Muscle of back (tissue), 13 donors: ENCODE measurements at places on chromosomes 6 and 20.

DNA sequence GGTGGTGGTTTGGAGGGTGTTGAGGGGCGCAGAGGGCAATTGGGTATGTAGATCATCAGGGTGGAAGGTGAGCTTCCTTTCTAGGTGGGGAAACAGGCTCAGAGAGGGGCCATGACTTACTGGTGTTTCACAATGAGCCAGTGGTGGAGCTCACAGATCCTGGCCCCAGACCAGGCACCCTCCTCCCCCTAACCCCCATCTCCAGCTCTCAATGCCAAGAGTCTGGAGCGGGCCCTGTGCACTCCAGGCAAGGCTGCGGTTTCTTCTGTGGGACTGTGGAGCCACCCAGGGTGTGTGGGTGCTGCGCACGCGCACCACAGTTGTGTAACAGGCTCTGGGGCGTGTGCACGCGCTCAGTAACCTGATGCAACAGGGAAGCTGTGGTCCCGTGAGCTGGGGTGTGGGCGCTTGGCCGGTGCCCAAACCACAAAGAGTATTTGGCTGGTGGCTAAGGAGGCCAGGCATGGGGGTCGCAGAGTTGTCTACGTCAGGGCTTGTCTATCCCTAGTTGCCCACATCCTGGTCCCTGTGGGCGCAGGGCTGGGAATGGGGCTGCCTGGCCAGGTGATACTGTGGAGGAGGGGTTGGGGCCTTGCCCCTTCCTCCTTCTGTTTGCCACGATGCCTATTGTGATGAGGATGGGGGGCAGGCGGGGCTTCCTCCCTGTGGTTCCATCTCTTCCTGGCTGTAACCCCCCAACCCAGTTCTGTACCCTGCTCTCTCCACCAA, 37.5 kb upstream of the MRPS18A start:
- peak; percentile 88 for DNase-seq

- DNase-seq: no peak
These were observed 520.8 kb downstream of the KIF16B start for GRCh38 chr20:16052456-16052855.

- DNase-seq: no peak
These were observed 125.2 kb downstream of the PACRG start for GRCh38 chr6:162852840-162853577.

DNA sequence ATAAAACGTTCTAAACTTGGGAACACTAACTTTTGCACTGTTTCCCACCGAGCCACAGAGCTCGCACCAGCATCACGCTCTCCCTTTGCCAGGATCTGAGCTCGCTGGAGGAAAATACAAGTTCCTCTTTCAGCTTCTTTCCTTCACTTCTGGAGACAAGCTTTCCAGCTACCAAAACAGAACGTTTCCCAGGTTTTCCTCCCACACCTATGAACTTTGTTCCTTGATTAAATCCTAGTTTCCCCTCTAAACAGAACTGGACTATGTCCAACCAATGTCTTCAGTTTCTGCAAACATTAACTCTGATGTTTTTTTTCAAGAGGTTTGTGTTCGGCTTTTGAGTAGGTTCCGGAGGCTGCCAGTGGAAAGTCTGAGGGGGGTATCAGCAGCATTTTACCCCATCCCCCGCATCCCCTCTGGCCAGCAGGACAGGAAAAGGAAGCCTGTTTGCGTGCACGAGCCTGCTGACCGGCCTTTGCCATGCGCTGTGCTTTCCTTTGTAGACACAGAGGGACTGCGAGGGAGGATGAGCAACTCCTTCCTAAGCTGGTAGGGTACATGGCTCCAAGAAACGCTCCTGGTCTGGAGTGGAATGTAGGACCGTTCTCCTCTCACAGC, 135.5 kb downstream of the LY86 start:
- DNase-seq: no peak

- no peak for DNase-seq
These were observed 36.4 kb upstream of the FBXL4 start for GRCh38 chr6:98984121-98984520.

GRCh38 chr20:24873025-24873620, 75.9 kb upstream of the CST7 start:
- DNase-seq: no peak

DNA sequence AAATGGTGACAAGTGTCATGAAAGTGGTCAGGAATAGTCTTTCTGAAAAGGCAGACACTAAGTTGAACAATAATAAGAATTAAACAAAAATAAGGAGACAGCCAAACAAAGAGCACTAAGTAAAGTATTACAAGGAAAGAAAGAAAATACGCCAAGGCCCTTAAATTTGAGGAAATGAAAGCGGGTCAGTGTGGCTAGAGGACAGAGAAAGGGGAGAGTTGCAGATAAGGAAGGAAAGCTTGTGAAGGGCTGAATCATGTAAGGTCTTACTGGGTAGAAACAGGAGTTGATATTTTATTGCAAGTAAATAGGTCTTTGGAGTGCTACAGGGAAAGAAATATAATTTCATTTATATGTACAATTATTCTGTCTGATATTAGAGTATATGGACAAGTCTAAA, 732.1 kb downstream of the EPHA7 start:
- no peak for DNase-seq

GRCh38 chr6:157226026-157226625, 97.2 kb downstream of the TMEM242 start:
- peak; percentile 60 for DNase-seq

GRCh38 chr6:79656134-79656533, 25.0 kb downstream of the SH3BGRL2 start:
- no peak for DNase-seq

- no peak for DNase-seq
These were observed 159.6 kb upstream of the RNF24 start for GRCh38 chr20:4174909-4175308.

DNA sequence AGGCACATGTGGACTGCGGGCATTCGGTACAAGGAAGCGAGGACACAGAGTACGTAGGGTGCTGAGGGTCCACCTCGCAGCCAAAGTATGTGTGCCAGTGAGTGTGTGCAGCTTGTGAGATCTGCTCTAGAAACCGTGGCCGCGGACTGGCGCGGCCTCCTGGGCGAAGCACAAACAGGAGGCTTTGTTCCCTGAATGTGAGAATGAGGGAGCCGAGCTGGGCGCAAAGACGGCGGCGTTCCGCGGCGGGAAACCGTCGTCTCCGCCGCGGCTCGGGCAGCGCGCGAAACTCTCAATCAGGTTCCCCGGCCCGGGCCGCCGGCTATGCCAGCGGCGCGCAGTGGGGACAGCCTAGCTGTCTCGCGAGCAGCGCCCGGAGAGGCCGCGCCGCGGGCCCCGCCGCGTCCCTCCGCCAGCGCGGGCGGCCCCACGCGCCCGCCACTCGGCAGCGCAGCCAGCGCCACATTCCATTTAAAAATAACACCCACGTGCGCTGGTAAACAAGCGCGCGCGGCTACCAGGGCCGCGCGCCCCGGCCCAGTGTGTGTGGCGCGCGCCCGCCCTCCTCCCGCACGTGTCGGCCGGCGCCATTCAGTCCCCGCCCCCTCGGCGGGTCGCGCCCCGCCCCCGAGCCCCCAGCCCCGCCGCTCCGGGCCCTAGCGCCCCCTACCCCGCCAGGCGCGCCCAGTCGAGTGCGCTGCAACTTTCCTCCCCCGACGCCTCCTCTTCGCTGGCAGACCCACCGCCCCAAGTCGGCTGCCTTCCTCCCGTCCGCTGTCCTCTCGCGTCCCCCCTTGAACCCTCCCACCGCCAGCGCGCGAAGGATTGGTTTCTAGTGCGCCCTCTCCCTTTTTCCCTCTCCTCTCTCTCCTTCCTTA, 3.0 kb upstream of the FOXO3 start:
- peak; percentile 88 for DNase-seq

DNA sequence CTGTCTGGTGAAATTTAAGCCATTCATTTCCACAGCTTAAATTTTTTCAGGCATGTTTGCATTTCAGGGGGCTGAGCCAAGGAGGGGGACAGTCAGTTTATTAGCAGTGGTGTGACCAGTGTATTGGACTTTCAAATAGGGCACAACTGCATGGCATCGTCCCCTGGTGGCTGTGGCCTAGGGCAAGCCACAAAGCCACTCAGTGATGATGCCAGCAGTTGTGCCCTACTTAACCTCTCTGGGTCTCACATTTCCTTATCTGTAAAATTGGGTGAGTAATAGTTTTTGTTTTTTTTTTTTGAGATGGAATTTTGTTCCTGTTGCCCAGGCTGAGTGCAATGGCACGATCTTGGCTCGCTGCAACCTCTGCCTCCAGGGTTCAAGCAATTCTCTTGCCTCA, 48.0 kb downstream of the CDC5L start:
- no peak for DNase-seq

GRCh38 chr6:51398064-51398705, 579.5 kb downstream of the TFAP2B start:
- peak; percentile 5 for DNase-seq

DNA sequence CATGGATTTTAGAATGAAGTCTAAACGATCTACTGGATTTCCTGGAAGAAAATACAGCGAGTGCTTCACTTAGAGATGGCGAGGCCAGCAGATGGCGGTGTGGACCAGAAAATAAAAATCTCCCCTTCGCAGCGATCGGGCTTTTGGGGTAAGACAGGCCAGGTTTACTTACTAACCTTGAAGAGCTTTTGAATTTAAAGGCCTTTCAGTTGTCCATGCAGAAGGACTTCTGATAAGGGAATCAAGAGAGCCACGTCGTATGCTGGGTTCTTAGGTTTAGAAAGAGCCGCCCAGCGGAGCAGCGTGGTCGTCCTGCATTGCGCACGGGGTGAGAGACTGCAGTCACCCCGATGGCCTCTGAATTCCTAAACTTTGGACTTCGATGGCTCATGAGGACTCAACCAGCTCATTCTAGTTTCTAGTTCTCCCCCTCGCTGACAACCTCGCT, 125.2 kb upstream of the RALGAPA2 start:
- DNase-seq: peak; percentile 70

GRCh38 chr20:63082308-63082938, 75.7 kb upstream of the BHLHE23 start:
- DNase-seq: peak; percentile 55

DNA sequence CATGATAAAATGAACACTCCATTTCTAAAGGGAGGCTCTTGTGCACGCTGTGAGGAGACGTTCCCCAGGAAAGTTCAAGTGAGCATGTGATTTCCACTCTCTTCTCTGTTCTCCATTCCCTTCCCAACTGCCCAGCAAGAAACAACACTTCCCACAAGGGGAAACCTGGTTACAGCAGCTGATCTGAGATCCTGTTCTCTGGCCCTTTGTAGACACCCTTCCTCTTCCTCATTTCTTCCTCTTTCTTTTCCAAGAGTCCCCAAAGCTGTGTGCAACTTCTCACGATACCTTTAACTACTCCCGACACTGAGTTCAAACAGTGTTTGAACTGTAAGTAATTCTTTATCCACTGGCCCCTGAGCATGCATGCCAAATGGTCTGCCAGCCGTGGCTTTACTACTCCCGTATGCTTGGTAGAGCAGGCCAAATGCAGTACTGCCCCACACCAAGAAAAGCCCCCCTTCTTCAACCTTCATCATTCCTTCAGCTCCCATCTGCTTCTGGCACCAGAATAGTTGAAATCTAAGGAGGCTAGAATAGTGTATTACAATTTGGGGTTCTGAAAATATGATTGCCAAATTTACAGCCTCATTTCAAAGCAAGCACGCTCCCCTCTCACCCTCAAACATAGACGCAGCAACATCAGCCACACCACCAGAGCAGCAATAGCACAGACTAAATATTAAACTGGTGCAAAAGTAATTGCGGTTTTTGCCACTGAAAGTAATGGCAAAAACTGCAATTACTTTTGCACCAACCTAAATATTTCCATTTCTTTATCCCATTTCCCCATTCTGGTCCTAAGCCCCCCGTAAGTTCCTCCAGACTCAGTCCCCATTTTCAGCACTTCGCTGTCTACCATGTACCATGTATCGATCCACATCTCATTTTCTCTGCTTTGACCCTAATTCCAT, 4.3 kb downstream of the HLA-DMB start:
- DNase-seq: no peak

DNA sequence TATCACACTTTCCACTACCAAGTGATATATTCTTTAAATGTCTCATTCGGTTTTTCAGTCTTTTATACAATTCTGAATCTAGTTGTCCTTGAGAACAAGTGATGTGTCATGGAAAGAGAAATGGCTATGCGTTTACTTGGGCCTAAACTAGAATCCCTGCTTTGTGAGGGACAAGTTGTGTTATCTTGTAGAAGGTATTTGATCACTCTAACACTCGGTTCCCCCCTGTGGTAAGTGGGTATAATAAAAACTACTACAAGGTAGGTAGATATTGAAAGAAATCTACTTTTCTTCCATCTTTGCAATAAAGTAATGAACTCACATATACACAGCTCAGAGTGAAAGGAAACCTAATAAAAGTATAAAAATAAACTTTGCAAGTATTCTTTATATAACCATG, 108.9 kb downstream of the MANEA start:
- no peak for DNase-seq

- no peak for DNase-seq
These were observed 51.3 kb downstream of the ZNF831 start for GRCh38 chr20:59214606-59215547.

- DNase-seq: no peak
These were observed 9.5 kb upstream of the SIRPB1 start for GRCh38 chr20:1629321-1629720.

DNA sequence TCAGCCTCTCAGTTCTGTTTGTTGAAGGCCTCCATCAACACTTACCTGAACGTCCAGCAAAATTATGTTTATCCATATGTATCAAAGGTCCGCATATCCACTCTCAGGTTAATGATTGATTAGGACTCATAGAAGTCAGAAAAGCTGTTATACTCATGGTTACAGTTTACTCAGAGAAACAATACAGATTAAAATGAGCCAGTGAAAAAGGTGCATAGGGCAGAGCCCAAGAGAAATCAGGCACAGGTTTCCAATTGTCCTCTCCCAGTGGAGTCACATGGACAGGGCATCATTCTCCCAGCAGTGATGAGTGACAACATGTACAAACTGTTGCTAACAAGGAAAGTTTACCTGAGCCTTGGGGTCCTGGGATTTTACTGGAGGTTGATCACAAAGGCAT, 36.2 kb downstream of the THEMIS start:
- DNase-seq: no peak
